ENCODE measurements at places on chromosomes 3 and 15.
A peak's percentile ranks its signal among the peaks of the same experiment; 100 is the strongest.

GRCh38 chr3:140152851-140153639 is 218.1 kb downstream of the CLSTN2 start:
- no peak for DNase-seq

GRCh38 chr3:192918275-192918588 is 576 bp upstream of the MB21D2 start:
- DNase-seq: no peak

GRCh38 chr15:48564690-48565089 is 80.8 kb downstream of the FBN1 start:
- no peak for DNase-seq

DNA sequence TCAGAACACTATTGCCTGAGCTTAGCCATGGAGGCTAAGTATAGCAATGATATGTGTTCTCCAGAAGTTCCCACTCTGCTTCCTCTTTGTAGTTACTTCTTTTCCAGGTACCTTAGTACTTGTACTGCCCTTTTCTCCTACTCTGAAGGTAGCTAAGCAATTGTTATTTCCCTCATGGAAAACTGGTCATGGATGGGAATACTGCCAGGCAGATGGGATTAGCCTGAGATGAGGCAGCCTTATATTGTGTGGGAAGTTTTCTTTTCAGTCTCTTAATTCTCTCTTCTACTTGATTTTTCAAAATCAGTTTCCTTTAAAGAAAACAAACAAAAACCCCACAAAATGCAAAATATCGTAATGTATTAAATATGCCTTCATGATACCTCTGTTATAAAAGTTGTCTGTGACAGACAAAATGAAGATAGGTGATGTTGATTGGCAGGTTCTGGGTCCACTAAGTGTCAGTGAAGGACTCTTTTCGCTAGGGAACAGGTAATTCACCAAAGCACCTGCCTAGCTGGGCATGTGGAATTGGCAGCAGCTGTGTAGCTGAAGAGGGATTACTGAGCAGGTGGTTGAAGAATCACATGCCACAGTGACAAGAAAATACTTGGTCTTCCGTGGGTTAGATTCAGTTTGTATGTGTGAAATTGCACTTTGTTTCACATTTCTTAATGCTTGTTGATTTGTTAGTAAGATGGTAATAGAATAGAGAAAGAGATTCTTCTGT is 4.1 kb downstream of the ZNF609 start:
- DNase-seq: no peak

GRCh38 chr15:59420108-59420507 is 17.9 kb upstream of the FAM81A start:
- no peak for DNase-seq

GRCh38 chr3:119120480-119120879 is 25.5 kb upstream of the TEX55 start:
- no peak for DNase-seq

- no peak for DNase-seq
Observed at GRCh38 chr15:100580414-100580813, 21.6 kb downstream of the LINS1 start.

GRCh38 chr3:20068512-20069177 is 28.4 kb downstream of the KAT2B start:
- no peak for DNase-seq

DNA sequence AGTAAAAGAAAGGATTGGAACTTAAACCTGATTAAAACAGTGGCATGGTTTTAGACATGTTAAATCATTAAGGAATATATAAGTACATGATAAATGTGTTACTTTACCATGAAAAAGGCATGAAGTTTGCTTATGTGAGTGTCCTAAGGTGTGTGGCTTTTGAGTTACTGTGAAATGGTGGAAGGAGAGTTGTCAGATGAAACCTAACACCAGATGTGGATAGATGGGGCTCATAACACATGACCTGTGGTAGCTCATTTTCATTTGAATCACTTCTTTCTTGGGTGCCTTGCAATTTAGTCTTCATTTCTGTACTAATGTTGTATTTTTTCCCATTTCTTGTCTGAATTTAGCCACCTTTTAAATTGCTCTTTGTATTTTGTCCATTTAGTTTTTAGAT is 13.0 kb downstream of the MEF2A start:
- DNase-seq: no peak

GRCh38 chr15:60352525-60352924 is 45.3 kb downstream of the ANXA2 start:
- DNase-seq: no peak

- no peak for DNase-seq
Observed at GRCh38 chr3:134030379-134031347, 938 bp upstream of the SLCO2A1 start.

- DNase-seq: no peak
Observed at GRCh38 chr3:195767792-195768191, 43.9 kb downstream of the MUC4 start.

GRCh38 chr3:125140818-125141595 is 71.5 kb downstream of the SLC12A8 start:
- peak; percentile 51 for DNase-seq

GRCh38 chr3:111917300-111917699 is 58.2 kb downstream of the PHLDB2 start:
- no peak for DNase-seq

DNA sequence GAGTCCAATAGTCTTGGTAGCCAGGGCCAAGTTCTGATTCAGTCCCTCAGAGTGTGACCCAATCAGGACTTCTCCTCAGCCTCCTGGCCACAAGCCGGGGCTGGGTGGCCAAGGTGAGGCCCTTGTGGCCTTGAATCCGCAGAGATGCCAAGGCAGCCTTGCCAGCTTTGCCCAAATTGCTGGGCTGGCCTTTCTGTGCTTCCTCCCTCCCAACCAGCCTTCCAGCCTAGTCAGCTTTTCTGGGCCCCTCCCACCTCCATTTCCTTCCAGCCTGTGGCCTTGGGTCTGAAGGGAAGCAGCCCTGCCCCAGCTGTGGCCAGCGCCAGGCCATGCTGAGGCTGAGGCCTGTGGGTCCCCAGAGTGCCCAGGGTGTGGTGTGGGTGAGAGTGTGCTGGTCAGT is 34.3 kb upstream of the ANKDD1A start:
- DNase-seq: no peak

- peak; percentile 48 for DNase-seq
Observed at GRCh38 chr3:195542316-195542697, 818 bp downstream of the PPP1R2 start.

DNA sequence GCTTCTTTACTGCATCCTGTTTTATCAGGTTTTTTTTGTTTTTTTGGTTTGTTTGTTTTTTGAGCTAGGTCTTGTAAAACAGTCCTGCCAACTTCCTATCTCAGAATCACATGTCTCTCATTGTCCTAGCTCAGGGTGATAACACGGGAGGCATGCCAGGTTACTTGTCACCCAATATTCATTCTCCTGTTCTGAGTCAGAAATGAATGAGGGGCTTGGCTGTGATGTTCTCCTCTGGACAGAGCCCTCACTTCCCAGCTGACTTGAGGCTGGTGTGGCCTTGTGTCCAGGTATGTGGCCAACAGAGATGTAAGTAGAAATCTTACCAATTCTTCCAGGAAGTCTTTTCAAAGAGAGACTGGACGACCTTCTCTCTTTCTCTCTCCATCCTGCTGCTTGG is 317.0 kb downstream of the GABRB3 start:
- no peak for DNase-seq

DNA sequence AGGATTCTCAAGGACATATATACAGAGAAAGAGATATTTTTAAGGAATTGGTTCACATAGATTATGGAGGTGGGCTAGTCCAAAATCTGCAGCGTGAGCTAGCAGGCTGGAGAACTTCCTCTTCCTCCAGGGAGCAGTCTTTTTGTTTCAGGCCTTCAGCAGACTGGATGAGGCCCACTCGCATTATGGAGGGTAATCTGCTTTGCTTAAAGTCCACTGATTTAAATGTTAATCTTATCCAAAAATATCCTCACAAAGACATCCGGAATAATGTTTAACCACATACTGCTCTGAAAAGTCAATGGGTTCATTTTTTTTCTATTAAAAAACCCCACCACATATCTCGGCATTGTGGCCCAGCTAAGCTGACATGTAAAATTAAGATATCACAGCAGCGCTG is 22.2 kb upstream of the NRROS start:
- DNase-seq: no peak

- DNase-seq: no peak
Observed at GRCh38 chr3:105752791-105753415, 115.9 kb downstream of the CBLB start.

GRCh38 chr3:42852441-42852840 is 23.2 kb downstream of the CYP8B1 start:
- DNase-seq: no peak

DNA sequence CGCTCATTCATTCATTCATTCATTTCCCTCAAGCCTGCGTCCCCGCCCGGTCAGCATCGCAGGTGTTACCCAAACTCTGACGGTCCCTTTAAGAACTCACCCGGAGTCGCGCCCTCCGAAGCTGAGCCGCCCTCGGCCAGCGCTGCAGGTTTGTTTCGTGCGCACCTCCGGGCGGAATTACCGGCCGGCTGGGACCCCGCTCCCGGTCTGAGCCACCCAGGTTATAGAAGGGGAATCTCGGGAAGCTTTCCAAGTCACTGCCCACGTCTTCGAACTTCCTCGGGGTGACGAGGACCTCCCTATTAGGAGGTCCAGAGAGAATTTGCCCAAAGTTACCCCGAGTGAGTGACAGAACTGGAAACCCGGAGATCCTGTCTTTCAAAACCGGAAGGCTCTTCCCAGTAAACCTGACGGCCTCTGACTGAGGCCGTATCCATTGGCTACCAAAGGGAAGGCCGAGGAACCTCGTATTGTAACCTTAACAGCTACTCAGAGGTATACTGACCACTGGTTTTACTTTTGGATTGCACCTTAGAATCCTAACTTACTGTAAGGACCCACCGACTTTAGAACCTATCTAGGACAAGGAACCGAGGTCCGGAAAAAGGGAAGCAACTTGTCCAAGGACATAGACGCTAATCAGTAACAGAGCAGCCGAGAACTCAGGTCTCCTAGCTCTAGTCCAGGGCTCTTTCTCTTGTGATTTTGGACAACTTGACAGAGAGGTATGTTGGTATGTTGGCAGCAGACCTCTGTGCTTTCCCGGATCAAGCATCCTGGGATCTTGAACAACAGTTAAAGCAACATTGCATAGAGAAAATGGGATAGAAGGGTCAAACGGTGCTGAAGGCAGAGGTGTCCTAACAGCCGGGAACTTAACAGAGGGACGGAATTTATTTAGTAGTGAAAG is 788 bp upstream of the DLG1 start:
- peak; percentile 61 for DNase-seq

DNA sequence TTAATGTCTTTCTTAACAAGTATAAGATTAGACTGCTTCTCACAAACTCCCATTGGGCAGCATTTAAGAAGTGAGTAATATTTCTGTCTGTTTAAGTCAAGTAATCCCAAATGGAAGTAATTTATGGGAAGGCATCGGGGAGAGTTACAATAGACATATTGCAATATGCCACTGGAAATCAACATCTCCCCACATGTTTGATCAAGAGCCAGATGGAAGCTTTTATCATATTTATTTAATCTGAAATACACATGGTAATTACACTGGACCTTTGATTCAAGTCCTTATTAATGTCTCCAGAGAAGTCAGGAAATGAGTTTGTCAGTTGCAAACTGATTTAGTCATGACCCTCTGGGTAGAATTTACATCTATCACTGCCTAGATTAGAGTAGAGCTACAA is 943.8 kb downstream of the VGLL3 start:
- DNase-seq: no peak

DNA sequence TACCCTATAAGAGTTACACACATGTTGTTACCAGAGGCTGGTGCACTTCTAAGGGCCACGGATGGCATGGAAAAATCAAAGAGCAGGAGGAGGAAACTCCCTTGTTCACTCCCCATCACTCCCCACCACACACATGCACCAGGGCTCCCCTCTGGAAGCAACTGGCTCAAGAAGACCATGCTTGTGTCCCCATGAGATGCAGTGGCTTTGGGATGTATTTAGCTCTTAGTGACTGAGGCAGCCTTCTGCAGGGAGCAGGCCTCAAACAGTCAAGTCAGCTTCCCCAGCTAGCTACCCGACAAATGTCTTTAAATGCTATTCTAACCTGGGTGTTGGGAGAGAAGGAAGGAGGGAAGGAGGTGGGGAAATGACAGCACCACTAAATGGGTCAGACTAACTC is 32.9 kb upstream of the RAD18 start:
- DNase-seq: no peak

DNA sequence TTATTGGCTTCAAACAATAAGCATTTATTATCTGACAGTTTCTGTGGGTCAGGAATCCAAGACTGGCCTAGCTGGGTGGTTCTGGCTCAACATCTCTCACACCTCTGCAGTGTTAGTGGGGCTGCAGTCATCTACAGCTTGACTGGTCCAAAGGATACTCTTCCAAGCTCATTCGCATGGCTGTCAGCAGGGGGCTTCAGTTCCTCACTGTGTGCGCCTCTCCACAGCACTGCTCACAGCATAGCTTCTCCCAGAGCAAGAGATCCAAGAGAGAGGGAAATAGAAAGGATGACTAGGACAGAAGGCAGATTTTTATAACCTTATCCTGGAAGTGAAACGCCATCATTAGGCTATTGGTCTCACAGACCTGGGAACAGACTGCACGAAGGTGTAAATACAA is 64.2 kb downstream of the MAGI1 start:
- DNase-seq: no peak

DNA sequence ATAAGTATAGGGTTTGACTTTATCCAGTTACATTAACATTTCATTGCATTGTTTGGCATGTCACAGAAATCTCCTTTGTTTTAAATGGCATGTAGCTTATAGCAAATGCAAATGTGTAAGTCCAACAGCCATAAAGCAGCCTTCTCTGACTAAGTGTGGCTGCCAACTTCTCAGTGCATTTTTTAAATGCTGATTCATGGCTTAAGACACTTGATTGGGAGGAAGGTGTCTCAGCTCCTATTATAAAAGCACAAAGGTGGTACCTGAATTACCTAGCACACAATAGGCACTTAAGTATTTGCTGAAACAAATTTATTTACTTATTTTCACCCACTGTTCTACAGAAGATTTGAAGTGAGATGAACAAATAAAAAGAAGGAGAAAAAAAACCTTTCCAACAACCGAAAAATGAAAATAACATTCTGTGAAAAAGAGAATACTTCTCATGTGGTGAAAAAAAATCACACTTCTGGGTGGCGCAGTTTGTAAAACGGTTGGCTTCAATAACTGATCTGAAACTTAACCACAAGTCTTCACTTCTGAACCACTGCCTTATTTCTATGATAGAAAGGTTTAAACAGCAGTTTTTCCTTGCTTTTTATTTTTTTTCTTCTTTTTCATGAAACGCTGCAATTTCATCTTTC is 105.5 kb upstream of the ICE2 start:
- no peak for DNase-seq

DNA sequence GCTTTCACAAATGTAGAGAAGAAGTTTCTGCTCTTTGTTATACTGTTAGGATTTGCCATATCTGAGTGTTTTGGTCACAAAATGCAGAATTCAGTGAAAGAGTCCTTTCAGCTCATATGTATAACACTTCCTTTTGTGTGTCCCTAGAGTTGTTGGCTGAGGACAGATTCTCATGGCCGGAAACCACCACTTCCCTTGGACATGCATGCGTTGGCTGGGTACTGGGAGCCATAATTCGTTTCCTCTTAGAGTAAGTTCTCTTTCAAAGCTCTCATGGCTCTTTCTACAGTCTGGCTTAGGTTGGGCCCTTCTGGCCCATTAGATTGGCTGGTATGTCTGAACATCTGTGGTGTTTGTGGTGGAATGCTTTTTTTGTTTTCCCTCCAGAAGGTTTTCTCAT is 298.5 kb downstream of the DIPK2A start:
- no peak for DNase-seq

Measured in GM13976 (cell line).